ENCODE measurements at places on chromosomes 1 and 21. TPM values are rescaled to one million over a fixed set of nuclear protein-coding genes. Genes with fewer than 3 reads are reported as not detected.

DNA sequence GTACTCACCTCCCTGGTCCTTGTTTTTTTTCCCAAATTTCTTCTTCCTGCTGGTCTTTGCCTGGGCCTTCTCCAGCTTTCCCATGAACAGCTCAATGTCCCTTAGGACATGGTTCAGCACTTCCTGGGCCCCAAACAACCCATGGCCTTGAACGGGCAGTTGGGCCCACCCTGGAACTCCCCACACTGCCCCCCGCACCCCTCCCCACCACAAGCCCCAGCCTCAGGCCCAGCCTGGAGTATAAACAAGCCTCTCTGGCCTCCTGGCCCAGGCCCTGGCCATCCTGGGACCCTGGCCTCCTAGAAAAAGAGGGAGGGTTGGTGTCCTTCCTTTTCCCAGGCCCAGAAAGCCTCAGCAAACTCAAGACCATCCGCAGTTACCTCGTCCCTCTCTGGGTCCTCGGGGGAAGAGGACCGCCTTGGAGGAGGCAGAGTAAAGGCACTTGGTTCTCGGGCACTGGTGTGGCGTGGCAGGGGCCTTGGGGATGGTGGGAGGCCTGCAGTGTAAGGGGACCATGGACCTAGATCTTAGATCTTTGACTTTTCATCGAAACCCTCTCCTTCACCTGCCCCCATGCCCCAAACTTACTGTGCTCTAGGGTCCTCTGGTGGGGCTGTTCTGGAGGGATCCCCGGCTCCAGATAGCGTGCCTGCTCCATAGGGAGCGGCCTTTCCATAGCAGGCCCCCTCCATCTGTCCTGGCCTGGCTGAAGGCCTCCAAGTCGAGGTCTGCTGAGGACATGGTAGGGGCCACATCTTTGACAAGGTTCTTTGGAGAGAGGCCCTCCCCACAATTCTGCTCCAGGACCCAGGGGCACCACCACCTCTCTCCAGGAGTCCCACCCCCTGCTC is 5.6 kb downstream of the EPS8L3 start:
- no peak for DNase-seq

- no peak for DNase-seq
These were observed 54.2 kb downstream of the PBX1 start for GRCh38 chr1:164613176-164613575.

Gene RXRG
- total RNA-seq: not detected

Gene HMCN1
- 2.9 TPM for total RNA-seq

DNA sequence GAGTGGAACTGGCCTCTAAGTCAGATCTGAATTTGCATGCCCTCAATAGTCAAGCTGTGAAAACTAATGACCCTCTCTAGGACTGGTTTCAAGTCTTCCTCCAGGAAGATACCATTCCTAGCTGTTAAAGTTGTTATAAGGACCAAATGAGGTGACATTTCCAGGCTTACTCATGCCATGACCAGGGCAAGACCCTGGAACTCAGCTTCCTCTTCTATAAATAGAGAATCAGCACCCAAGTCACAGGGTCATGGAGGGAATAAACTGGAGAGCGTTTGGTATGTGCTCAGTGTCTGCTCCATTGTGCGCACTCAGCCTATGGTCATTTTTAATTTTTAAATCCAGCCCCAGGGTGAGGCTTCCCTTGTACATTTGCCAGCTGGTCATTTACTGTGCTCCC is 2.5 kb downstream of the S100A9 start:
- no peak for DNase-seq

Measured in H9 (cell line).